ENCODE measurements at places on chromosomes 7 and 10. TPM values are rescaled to one million over a fixed set of nuclear protein-coding genes. Genes with fewer than 3 reads are reported as not detected.

The ARHGEF5 gene
- total RNA-seq, result 0.96 TPM

The LRIT1 gene
- total RNA-seq, result not detected

The HTRA1 gene
- total RNA-seq, result 57.6 TPM

The H2BK1 gene
- total RNA-seq, result not detected

The HYAL4 gene
- total RNA-seq, result 0.21 TPM

The CCDC3 gene
- 3.6 TPM for total RNA-seq

The RNLS gene
- 20.8 TPM for total RNA-seq

The UPK3B gene
- 238 TPM for total RNA-seq

The TFR2 gene
- total RNA-seq, result not detected

The CFAP69 gene
- 2.9 TPM for total RNA-seq

The NXPH1 gene
- not detected for total RNA-seq

The ASB4 gene
- 6.0 TPM for total RNA-seq

The ZNF777 gene
- 6.8 TPM for total RNA-seq

The C10orf105 gene
- total RNA-seq, result not detected

The CYP2C19 gene
- not detected for total RNA-seq

The NRCAM gene
- 0.35 TPM for total RNA-seq

The ARL5B gene
- 6.9 TPM for total RNA-seq

The RBP3 gene
- total RNA-seq, result not detected

The HOXA7 gene
- not detected for total RNA-seq

The MMP21 gene
- total RNA-seq, result 0.25 TPM

The RP9 gene
- 18.2 TPM for total RNA-seq

The KLLN gene
- 0.48 TPM for total RNA-seq

The RET gene
- 3.3 TPM for total RNA-seq

The BHLHA15 gene
- total RNA-seq, result 1.3 TPM

The SDHAF3 gene
- total RNA-seq, result 8.4 TPM

The DUS4L gene
- 8.2 TPM for total RNA-seq

The TMEM176A gene
- 29.5 TPM for total RNA-seq

The KCNH2 gene
- 85.8 TPM for total RNA-seq

The UBE2D1 gene
- total RNA-seq, result 50.2 TPM

The ZNF485 gene
- 2.6 TPM for total RNA-seq

The OR2F2 gene
- total RNA-seq, result not detected

The IGFBP3 gene
- 66.3 TPM for total RNA-seq

The FGFBP3 gene
- total RNA-seq, result 0.50 TPM

The OR2A5 gene
- total RNA-seq, result not detected

The ZP3 gene
- 0.42 TPM for total RNA-seq

The RTKN2 gene
- 0.08 TPM for total RNA-seq

The PPIF gene
- 117 TPM for total RNA-seq

The BLNK gene
- total RNA-seq, result 1.5 TPM

The GSAP gene
- total RNA-seq, result 5.4 TPM

The GRID2IP gene
- 0.08 TPM for total RNA-seq

The ASZ1 gene
- not detected for total RNA-seq

The PRKAR1B gene
- 17.1 TPM for total RNA-seq

The VPS50 gene
- 17.4 TPM for total RNA-seq

The TMEM176B gene
- total RNA-seq, result 84.4 TPM

The C10orf67 gene
- 0.61 TPM for total RNA-seq

The HOXA10 gene
- total RNA-seq, result 0.18 TPM

The OR6V1 gene
- not detected for total RNA-seq

The ADRB1 gene
- total RNA-seq, result 59.4 TPM

The SLC26A3 gene
- total RNA-seq, result not detected

The NKX2-3 gene
- total RNA-seq, result not detected
